ENCODE measurements at places on chromosomes 3 and 15.

DNA sequence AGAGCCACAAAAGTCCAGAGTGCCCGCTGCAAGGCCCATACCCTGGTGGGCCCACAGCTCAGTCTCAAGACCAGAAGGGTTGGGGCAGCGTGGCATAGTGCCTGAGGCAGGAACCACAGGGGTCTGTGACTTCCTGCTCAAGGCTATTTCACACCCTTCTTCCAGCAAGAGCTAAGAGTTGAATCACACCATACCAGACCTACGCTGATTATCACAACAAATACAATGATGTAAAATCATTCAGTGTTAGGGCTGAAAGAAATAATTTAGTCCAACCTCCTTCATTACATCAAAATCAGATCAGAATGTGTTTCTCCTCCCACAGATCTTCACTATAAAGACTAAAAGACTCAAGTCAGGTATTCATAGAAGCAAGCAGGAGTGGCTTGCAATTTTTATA, 27.8 kb upstream of the ST8SIA2 start:
- DNase-seq: no peak

DNA sequence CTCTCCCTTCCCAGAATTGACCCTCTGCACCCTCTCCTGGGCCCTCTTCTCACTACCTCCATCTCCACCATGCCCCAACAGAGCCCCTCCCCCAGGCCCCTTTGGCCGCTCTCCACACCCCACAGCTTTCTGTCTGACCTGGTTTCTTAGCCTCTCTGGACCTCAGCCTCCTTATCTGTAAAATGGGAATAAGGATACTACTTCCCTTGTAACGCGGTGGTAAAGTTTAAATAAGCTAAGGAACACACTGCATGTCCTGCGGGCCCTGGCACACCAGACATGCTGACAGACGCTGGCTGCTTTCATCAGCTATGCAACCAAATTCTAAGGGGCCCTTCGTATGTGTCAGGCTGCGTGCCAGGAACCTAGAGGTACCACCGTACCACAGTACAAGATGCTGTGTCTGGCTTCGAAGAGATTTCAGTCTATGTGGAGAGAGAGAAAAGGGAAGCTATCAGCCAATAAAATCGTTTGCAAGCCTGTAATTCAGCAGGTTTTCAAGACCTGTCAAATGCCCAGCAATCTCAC, 777 bp upstream of the SLC51A start:
- no peak for DNase-seq

GRCh38 chr3:66904336-66904735, 93.8 kb upstream of the KBTBD8 start:
- DNase-seq: no peak

DNA sequence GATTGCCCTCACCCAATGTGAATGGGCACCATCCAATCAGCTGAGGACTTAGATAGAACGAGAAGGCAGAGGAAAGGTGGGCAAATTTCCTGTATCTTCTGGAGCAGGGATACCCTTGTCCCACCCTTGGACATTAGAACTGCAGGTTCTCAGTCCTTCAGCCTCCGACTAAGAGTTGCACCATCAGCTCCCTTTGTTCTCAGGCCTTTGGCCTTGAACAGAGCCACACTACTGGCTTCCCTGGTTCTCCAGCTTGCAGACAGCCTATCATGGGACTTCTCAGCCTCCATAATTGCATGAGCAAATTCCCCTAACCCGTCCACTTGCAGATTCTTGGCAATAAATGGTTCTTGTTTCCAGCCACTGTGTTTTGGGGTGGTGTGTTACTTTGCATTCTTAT, 102.4 kb downstream of the LSM3 start:
- DNase-seq: no peak

- no peak for DNase-seq
Measured at GRCh38 chr3:22966349-22966748, 236.8 kb upstream of the UBE2E2 start.

- DNase-seq: no peak
Measured at GRCh38 chr3:146948985-146949384, 343.8 kb upstream of the PLSCR5 start.

DNA sequence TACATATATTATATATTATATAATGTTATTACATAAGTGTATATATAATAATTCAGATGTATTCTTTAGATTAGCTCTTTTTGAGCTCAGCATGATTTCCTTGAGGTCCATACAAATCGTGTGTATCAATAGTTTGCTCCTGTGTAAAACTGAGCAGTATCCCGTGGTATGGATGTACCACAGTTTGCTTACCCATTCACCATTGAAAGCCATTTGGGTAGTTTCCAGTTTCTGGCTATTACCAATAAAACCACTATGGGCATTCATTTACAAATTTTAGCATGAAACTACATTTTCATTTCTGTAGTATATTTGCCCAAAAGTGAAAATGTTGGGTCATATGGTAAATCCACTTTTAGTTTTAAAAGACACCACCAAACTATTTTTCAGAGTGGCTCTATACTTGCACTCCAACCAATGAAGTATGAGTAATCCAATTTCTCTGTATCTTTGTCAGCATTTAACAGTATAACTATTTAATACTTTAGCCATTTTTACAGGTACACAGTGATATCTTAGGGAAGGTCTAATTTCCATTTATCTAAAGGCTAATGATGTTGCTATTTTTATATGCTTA, 1361.4 kb upstream of the GBE1 start:
- no peak for DNase-seq

GRCh38 chr15:64209680-64210334, 47.0 kb upstream of the PPIB start:
- DNase-seq: no peak

DNA sequence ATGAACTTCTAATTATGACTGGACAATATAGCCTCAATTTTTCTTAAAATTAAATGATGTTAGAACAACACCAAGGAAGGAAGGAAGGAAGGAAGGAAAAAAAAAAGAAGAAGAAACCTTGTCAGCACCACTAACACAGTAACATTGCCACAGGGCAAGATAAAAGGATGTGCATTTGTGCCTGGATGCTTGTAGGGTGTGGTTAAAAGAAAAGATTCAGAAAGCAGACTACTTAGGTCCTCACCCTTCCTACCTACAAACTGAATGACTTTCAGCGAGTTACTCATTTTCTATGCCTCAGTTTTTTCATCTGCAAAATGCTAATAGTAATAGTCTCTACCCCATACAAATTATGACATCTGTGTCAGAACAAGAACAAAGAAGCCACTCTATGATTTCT, 778.3 kb downstream of the MCTP2 start:
- DNase-seq: no peak

DNA sequence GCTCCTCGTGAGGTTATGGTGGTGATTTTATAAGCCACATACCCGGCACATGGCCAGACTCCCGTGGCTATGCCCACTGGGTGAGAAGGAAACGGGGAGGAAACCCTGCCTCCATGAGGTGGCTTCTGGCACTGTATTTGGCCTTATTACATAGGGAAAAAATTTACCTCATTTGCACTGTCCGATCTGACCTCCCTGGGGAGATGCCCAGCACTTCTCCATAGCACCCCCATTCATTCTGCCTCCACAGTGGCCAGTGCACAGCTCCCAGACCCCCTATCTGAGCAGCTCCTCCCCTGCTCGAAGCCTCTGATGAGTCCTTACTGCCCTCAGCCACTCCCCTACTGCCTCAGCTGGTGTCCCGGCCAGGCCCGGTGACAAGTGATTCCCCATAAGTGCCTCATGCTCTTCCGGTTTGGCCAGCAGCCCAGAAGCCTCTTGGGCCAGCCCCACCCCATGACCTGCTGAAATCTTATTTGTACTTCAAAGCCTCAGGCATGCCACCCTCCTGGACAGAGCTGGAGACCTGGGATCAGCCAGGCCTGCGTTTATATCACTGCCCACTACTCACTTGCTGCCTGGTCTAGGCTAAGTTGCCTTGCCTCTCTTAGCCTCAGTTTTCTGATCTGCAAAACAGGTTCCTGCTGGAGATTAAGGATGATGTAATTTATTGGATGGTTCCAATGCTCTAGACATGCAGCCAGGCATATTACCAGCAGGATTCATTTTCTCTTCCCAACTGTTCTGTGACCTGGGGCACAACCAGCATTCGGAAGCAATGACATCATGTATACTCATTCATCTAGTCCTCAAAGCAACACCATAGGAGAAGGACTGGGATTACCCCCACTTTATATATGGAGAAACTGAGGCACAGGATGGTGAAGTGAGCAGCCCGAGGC, 30.6 kb upstream of the SLC6A6 start:
- no peak for DNase-seq

DNA sequence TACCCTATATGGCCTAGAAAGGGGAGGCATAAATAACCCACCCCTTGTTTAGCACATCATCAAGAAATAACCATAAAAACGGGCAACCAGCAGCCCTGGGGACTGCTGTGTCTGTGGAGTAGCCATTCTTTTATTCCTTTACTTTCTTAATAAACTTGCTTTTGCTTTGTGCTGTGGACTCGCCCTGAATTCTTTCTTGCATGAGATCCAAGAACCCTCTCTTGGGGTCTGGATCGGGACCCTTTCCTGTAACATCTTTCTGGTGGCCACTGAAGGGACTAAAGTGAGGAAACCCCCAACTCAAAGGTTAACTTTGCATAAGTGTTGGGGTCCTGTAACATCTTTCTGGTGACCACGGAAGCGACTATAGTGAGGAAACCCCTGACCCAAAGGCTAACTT, 15.7 kb upstream of the HHATL start:
- DNase-seq: no peak

DNA sequence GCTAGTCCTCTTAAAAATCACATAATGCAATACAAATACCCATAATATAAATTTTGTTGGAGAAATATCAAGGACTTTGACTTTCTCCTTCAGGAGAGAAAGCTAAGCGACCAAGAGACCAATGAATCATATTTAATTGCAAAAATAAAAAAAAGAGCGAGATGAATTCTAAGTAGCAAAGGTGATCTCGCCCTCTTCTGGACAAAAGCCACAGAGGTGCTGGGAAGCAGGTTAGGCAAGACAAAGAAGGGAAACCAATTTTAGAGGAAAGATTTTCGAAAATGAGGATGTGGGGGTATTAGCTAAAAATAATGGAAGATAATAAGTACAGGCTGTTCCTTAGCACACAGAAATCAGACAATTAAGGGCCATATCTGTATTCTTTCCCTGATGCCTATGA, 111.4 kb upstream of the PLAAT1 start:
- no peak for DNase-seq

- no peak for DNase-seq
Measured at GRCh38 chr3:30305021-30305420, 301.4 kb upstream of the TGFBR2 start.

DNA sequence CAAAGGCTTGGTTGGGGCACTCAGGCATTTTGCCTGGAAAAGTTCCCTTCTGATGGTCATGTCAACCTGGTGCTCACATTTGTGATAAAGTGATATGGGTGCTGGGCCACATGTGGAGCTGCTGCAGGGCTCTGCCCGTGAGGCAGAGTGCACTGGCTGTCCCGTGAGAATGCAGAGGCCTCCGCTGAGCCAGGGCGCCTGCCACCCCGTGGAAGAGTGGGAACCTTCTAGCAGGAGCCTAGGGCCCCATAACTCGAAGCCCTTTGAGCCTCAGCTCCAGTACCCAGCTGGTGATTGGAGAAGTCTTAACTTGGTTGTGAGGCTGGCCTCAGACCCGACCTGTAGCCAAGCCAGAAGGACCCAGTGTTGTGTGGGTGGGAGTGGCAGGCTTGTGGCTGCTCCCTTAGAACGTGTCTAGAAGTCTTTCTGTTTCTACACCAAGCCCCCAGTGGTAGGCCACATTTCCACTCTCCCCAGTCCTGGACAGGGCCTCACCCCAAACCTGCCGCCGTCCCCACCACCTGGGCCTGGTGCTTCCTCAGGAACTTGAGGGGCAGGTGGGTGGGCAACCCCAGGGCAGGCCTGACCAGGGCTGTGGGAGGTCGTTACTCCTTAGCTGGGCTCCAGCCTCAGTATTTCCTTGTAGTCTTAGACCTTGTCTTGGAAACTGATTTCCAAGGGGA, 19.7 kb downstream of the SEC61A1 start:
- DNase-seq: no peak

DNA sequence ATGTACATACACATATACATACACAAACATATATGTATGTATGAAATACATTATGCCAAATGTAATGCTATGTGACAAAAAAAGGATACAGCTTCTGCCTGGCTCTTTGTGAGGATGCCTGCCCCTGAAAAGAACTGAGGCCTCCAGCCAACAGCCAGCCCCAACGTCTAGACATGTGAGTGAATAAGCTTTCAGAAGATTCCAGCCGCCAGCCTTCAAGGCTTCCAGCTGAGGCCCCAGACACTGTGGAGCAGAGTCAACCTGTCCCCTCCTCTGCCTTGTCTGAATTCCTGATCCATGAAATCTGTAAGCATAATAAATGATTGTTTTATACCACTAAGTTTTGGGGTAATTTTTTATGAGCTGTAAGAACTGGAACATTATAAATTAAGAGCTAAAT, 24.7 kb downstream of the GXYLT2 start:
- no peak for DNase-seq

GRCh38 chr15:67601073-67601472, 58.6 kb downstream of the MAP2K5 start:
- no peak for DNase-seq

- DNase-seq: no peak
Measured at GRCh38 chr3:50608278-50608677, 3.3 kb downstream of the CISH start.

DNA sequence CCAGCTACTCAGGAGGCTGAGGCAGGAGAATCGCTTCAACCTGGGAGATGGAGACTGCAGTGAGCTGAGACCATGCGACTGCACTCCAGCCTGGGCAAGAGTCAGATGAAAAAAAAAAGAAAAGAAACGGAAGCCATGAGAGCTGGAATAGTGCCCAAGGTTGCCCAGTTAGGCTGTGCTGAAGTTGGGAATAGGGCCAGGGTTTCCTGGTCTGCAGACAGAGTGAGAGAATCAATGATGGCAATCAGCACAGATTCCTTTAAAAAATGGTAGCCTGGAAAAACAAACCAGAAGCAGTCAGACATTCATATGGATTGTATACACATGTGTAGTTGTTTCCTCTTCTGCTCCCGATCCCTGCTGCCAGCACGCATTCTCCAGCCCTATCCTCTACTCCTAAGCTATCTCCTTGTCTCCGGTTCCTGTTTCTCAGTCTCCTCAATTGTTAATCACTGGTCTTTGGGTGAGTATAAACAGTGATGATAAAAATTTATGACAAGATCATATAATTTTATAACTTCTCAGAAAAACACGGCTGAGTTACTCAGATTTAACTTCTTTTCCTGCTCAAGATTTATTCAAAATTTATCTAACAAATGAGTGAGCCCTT, 316.2 kb upstream of the UMPS start:
- DNase-seq: no peak

DNA sequence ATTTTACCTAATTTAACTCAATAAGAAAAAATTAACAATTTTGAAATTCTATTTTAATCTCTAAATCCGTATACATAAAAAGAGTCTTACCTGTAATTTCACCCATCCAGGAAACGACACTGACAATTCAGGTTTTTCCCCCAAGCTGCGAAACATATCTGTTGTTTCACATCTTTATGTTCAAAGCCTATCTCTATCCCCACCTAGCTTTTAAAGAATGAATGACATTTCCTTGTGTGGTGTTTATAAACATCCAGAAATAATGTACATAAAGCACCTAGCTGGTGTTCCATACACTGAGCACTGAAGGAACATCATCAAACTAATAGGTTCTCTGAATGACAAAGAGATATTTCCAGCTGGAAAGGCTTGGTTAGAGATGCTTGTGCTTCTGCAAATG, 867.8 kb downstream of the SQOR start:
- DNase-seq: no peak

GRCh38 chr15:84905016-84905916, 20.8 kb downstream of the SLC28A1 start:
- no peak for DNase-seq

GRCh38 chr3:25665315-25666280, 891 bp upstream of the TOP2B start:
- DNase-seq: no peak

Data from stimulated activated CD8-positive, alpha-beta memory T cell treated with anti-CD3 and anti-CD28 coated beads, Interleukin-4, amount 100 ng/mL, for 1 hour (primary cell).